ENCODE measurements at places on chromosomes 2 and 18. TPM values are rescaled to one million over a fixed set of nuclear protein-coding genes. Genes with fewer than 3 reads are reported as not detected.

The CHST9 gene
- 0.30 TPM for total RNA-seq

The SLC14A1 gene
- total RNA-seq: 13.5 TPM

The GPR45 gene
- not detected for total RNA-seq

The NEU4 gene
- total RNA-seq: 1.2 TPM

The SEC11C gene
- 21.8 TPM for total RNA-seq

The SLC30A3 gene
- 8.1 TPM for total RNA-seq
